ENCODE measurements at places on chromosomes 12 and 14. TPM values are rescaled to one million over a fixed set of nuclear protein-coding genes. Genes with fewer than 3 reads are reported as not detected.

DNA sequence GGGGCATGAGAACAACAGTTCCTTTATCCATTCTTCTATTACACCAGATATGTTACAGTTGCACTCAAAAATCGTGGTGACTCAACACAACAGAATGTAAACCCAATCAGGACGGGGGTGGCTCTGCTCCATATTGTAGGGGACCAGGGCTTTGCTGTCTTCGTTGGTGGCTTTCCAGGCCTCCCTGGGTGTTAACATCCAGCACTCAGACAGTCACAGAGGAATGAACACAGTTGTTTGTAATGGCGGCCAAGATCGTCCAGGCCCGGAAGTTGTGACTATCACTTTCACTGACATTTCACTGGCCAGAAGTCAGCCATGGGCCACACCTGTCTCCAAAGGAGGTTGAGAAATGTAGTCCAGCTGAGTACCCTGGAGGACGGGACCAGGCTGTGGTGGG is 204.1 kb downstream of the CACNA1C start:
- DNase-seq, result peak; percentile 70

DNA sequence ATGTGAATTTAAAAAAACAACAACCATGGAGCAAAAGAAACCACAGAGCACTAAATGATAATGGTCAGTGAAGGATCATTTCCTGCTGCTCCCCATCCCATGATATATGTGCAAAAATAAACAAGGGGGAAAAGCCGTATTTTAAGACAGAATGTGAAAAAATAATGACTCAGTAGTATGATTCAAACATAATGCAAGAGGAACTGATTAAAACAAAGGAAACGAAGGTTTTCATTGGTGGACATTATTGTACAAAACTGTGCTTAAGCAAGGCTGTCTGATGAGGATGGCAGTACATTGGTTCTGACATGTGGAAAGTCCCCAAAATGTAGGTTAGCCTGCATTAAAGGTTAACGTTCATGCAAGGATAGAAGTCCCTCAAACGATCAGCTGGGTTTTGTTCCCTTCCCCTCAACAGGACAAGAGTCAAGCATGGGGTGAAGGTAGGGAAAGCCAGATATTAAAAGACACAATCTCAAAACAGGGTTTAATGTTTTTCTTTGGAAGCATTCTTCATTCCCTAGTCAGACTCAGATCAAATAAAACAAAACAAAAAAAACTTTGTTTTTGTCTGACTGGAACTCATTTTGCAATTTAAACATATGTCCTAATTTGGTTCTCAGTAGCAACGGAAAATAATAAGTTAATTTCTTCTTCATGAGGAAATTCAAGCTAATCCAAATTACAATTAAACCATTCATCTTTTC is 26.3 kb upstream of the PTGDR start:
- DNase-seq, result no peak

DNA sequence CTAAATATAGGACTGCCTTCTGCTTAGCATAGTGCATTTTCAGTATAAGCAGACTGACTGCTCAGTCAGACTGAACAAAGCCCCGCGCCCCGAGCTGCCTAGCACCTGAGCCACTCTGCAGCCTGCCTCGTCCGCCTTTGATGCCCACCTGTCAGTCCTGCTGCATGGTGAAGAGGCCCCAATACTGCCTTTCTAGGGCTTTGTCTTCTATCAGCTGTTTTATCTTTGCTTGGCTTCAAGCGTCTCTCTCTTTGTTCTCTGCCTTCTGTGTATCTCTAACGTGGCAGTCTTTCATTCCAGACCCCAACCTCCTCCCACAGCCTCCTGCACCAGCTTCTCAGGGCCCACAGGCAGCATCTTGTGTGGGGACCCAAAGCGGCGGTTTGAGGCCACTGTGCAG is 1001.0 kb downstream of the VRK1 start:
- DNase-seq, result no peak

DNA sequence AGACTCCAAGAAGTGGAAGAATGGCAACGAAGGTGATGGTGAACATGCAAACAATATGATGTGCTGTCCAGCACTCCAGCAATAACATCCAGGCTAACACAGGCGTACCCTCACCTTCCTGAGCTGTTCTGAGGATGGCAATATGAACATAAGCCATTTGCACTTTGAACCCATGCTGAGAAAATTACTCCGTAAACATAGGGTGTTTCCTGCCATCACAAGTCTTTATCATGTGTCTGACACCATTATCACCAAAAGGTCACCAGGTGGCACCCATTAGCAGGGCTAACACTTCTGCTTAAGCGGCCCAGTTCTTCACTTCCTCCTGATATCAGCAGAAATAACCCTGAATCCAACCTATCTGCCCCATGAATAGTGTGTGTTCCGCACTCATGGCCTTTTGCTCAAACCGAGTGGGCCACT is 482.8 kb downstream of the MED13L start:
- no peak for DNase-seq

DNA sequence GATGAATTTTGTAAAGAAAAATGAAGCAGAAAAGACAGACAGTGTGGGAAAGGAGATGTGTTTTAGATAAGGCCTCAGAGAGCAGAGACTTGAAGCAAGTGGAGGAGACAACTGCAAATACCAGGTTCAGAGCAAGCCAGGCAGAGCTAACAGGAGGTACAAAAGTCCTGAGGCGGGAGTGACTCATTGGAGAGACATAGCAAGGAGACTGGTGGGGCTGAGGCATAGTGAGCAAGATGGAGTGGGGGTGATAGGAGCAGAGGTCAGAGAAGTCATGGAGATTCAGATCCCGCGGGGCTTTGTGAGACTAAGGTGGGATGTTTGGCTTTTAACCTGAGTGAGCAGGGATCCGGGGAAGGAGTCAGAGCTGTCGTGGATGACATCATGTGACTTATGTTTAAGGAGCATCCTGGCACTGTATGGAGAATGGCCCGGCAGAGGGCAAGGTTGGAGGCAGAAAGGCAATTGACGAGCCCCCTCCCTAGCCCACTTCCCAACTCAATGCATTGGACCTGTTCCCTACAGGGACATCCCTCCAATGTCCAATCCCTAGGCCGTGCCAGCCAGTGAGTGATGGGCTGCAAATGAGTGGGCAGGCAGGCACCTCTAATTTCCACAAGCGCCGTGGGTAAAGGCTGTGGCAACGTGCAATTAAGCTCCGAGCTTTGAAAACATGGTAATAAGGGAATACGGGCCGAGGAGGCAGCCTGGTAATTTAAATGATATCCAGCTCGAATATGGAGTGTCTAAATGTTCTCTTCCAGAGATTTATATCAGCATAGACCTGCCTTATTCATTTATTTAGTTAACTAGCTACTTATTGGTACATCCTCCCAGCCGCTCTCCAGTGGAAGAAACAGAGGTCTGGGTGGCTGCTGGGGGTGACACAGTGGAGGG is 206.8 kb upstream of the LHX5 start:
- no peak for DNase-seq

DNA sequence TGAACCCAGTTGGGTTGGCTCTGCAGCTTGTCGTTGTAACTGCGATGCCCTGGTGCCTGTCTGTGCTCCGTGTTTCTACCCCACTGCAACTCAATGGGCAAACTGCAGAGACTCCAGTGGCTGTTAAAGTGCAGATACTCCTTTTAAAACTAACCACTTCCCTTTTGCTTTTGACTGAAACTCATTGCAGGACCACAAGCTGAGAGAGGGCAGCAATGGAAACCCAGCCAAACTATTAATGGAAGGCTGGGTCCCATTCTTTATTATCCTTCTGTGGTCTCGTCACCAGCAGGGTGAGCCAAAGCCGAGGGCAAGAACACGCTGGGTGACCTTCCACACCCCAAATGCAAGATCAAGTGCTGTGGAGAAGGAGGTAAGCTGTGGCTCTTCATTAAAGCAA is 910.4 kb downstream of the VRK1 start:
- no peak for DNase-seq

- no peak for DNase-seq
Measured at GRCh38 chr14:47674148-47674542, 1.3 kb downstream of the MDGA2 start.

DNA sequence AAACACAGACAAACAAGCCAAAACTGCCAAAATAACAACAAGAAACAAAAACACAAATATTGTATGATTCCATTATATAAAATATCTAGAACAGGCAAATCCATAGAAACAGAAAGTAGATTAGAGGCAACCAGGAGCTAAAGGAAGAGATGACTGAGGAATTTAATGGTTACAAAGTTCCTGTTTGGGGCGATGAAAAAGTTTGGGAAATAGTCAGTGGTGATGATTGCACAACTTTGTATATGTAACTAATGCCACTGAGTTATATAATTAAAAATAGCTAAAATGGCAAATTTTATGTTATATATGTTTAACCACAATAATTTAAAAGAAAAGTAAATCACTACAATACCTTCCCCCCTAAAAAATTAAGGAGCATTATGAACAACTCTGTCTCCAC is 24.5 kb downstream of the GNPTAB start:
- no peak for DNase-seq

DNA sequence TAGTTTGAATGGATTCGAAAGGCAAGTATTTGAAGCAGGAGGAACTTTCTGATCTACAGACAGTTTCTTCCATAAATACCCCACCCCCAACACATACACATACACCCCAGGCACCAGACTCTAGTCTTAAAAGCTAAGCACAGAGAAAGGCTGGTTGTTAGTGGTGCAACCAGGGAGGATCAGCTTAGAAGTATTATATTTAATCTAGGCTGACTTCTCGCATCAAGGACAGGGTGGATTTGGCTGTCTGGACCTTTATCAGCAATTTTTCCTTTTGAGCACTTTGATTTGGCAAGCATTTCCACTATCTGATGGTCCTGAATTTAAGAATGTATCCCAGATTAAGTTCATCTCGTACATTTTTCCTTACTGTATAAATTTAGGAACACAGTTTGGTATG is 1489.8 kb upstream of the FLRT2 start:
- no peak for DNase-seq

DNA sequence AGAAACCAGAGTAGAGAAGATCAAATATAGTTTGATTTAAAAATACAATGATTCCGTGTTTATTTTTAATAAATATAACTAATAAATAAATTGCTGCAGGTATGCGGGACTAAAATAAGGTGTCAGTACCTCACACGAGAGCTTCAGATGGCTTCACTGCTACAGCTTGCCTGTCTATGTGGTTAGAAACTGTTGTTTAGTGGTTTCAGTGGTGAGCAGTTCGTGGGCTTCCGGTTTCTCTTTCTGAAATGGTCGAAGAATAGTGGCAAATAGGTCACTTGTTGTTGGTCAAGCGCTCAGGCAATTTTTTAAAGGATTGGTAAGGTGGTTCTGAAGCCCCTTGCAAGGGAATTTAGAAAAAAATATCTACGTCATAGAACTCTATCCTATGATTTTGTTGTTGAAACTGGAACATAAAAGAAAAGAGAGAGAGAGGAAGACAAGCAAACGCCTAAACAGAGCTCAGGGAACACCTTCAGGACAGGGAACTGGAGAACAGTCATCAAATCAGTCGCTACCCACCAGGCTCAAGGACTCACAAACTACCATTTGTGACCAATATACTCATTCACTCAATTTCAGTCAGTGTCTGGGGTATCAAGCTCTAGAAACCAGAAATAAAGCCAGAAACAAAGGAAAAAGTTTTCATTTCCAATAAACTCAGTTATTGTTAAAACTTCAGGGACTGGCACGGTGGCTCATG is 31.3 kb downstream of the GABARAPL1 start:
- DNase-seq, result no peak

GRCh38 chr12:132030367-132031038 is 80.8 kb downstream of the EP400 start:
- DNase-seq, result peak; percentile 84

GRCh38 chr14:63076488-63076887 is 31.2 kb upstream of the KCNH5 start:
- no peak for DNase-seq

DNA sequence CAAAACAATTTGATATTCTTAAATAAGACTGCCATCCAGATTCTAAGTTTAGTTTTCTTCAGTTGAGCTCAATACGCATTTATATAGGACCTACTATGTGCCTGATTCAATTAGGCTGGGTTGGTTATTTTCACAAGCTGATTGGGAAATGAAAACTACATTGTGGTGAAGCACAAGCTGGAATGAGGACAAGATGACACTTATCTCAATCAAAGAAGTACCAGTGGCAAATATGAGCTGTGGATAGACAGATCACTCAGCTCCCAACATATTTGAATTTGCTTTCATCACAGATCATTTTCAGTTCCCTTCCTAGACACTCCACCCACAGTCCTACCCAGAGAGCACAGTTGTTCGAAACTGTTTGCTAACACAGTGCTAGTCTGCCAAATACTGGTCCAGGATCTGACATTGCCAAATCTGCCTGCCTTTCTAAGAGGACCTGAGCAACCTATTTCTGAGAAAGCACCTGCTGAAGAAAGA is 74.7 kb downstream of the LLPH start:
- DNase-seq, result no peak

DNA sequence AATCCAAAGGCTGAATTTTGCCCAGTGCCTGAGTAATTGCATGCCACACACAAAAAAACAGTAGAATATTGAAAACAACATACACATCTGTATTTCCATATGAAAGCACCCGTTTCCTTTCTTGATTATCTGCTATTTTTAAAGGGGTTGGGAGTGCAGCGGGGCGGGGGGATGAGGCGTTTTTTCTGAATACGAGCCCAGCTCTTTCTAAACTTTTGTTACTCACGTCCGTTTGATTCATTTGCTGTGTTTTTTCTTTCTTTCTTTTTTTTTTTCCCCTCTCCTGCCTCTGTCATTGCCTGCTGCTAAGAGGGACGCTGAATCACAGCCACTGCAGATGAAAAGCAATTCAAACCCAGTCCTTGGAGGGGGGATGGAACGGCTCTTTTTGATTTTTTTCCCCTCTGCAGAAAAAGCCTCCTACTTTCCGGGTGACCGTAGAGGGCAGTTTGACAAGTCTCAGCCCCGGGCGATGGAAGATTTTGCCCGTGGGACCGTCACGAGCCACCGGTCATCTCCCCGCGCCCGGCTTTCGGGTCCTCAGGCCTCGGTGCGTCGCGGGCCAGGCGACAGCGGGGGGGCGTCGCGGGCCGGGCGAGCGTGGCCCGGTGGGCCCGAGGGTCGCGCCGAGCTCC is 572 bp upstream of the RASSF8 start:
- DNase-seq, result no peak

- no peak for DNase-seq
Measured at GRCh38 chr14:101456246-101457175, 104.8 kb upstream of the DIO3 start.

Gene DDX24
- 245 TPM for total RNA-seq

Gene GDF3
- 0.46 TPM for total RNA-seq

Gene POTEM
- not detected for total RNA-seq

Gene IRAK4
- 7.8 TPM for total RNA-seq

Measured in cardiac septum (tissue), 1 donor.